ENCODE measurements at places on chromosomes 5 and 9.
A peak's percentile ranks its signal among the peaks of the same experiment; 100 is the strongest.

- no peak for DNase-seq
Observed at GRCh38 chr5:133489632-133490031, 122.7 kb downstream of the FSTL4 start.

- DNase-seq = no peak
Observed at GRCh38 chr5:126079266-126079665, 343.9 kb upstream of the GRAMD2B start.

GRCh38 chr9:2086971-2087370 lies 71.8 kb downstream of the SMARCA2 start:
- DNase-seq = no peak

DNA sequence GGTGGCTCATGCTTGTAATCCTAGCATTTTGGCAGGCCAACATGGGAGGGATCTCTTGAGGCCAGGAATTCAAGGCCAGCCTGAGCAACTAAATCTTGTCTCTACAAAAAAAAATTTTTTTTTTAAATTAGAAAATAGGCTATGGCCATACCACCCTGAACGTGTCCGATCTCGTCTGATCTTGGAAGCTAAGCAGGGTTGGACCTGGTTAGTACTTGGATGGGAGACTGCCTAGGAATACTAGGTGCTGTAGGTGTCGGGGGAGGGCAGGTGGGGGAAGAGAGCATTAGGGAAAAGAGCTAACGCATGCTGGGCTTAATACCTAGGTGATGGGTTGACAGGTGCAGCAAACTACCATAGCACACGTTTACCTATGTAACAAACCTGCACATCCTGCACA lies 39.5 kb downstream of the DDX4 start:
- no peak for DNase-seq

- DNase-seq = no peak
Observed at GRCh38 chr9:124873664-124874063, 11.7 kb downstream of the ARPC5L start.

DNA sequence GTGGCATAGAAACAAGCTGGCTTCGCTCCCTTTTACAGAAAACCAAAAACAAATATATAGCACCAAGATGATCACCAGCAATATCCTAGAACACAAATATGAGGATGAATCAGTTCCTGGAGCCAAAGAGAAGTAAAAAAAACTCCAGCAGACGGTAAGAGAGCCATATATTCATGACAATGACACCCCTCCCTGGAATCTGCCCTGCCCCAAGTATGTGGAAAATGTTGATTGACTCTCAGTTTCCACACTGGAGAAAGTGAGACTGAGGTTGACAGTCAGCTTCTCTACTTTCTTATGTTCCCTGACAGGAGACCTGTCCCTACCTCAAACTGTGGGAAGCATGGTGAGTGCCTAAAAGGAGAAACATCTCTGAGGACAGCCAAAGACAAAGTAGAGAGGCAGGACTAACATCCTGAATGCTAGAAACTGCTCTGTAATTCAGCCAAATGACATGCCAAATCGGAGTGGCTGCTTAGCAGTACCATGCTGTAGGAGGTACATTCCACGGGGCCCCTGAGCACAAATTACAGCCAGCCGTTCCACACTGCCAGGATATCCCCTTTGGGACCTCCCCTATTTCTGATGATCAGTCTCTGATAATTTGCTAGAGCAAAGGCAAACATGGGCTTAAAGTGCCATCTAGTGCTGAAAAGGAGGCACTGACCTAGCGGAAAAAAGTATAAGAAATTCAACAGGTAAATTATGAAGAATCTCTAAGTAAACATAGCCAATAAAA lies 424.0 kb upstream of the RGMB start:
- DNase-seq = peak; percentile 43

GRCh38 chr5:88682881-88683361 lies 200.1 kb downstream of the MEF2C start:
- no peak for DNase-seq

- DNase-seq = peak; percentile 32
Observed at GRCh38 chr9:99326112-99326916, 104.2 kb downstream of the SEC61B start.

DNA sequence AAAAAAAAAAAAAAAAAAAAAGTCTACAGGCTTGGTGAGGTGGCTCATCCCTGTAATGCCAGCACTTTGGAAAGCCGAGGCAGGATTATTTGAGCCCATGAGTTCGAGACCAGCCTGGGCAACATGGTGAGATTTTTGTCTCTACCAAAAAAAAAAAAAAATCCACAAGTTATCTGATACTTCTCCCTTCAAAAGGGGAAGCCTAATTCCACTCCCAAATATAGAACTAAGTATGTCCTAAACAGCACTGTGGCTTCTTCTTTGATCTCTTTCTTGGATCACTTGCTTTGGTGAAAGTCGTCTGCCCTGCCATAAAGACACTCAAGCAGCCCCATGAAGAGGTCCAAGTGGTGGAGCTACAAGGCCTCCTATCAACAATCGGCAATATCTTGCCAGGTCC lies 18.8 kb upstream of the STING1 start:
- DNase-seq = no peak

- no peak for DNase-seq
Observed at GRCh38 chr5:33167541-33167940, 273.2 kb upstream of the TARS1 start.

GRCh38 chr5:172858990-172859811 lies 25.1 kb downstream of the ERGIC1 start:
- peak; percentile 48 for DNase-seq

DNA sequence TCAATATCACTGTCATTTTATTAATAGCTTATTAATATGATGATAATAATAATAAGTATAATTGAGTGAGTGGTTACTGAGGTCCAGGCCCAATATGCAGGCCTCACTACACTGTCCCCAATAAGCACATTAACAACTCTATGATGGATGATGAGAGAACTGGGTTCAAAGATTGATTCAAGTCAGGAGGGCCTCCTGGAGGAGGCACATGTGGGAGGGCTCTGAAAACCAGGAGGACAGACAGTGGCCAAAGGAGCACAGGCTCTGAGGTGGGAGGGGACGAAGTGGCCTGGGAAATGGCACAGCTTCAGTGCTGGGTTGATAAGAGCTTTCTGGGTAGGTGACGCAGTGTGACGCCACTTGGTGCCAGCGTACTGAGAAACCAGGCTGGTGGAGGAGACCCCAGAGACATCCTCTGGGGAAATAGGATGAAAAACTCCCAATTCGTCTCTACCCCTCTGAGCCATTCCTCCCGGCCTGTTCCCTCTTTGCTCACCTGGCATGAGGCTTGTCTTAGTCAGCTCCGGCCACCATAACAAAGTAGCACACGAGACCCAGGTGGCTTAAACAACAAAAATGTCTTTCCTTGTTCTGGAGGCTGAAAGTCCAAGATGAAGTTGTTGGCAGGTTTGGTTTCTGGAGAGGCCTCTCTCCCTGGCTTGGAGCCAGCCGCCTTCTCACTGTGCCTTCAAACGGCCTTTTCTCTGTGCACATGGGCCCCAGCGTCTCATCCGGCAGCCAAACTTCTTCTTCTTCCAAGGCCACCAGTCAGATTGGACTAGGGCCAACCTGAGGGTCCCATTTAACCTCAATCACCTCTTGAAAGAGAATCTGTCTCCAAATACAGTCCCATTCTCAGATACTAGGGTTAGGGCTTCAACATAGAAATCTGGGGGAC lies 31.6 kb downstream of the NTNG2 start:
- no peak for DNase-seq

GRCh38 chr9:76023715-76024195 lies 133.3 kb downstream of the PCSK5 start:
- no peak for DNase-seq

GRCh38 chr9:14193328-14193990 lies 120.5 kb downstream of the NFIB start:
- no peak for DNase-seq

- no peak for DNase-seq
Observed at GRCh38 chr9:98201102-98201501, 8.7 kb upstream of the CORO2A start.

DNA sequence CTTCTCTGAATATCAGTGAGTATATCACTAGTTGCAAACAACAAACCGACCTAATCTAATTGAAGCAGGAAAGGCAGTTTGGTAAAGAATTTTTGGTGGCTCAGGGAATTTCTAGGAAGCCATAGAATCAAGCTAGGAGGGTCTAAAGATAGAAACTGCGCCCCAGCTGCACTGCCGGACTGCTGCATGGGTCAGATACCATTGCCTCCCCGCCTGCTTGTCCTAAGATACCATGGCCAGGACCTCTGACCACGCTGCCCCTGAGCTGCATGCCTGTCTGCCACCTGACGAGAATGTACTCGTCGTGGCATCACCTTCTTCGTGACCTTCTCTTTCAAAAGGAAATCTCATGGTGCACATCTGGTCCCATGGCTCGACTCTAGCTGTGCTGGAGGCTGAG lies 439.0 kb downstream of the ZSWIM6 start:
- DNase-seq = no peak

GRCh38 chr9:70324963-70325362 lies 66.2 kb downstream of the SMC5 start:
- no peak for DNase-seq

Data from H7 (cell line).